ENCODE measurements at places on chromosomes 2 and 18.

DNA sequence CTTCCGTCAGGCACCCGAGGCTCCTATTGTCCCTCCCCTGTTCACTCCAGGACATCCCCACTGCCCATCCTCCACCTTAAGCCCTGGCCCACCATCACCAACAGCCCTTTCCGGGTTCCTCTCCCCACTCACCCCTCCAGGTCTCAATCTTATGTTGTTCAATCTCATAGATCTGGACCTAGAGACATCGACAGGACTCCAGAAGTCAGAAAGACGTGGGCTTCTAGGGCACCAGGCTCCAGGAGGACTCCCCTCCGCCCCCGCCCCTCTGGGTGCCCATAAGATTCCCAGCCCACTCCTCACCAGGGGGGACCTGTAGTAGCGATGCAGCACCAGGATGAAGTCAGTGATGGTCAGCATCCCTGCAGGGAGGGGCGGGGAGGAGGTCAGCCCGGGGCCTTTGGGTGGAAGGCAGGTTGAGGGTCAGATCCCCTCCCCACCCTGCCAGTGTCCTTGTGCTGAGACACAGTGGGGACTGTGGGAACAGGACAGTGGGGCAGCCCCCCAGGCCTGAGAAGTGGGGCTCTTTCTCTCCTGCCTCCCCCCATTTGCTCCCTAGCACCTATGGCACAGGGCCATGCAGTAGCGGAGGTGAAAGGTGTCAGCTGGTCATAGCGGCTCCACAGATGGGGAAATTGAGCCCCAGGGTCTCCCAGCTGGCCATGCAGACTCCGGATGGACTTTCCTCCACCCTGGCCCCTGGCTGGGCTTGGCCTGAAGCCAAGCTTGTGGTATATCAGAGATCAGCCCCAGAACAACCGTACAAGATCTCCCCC, 3.7 kb downstream of the PRKAG3 start:
- DNase-seq, result no peak

DNA sequence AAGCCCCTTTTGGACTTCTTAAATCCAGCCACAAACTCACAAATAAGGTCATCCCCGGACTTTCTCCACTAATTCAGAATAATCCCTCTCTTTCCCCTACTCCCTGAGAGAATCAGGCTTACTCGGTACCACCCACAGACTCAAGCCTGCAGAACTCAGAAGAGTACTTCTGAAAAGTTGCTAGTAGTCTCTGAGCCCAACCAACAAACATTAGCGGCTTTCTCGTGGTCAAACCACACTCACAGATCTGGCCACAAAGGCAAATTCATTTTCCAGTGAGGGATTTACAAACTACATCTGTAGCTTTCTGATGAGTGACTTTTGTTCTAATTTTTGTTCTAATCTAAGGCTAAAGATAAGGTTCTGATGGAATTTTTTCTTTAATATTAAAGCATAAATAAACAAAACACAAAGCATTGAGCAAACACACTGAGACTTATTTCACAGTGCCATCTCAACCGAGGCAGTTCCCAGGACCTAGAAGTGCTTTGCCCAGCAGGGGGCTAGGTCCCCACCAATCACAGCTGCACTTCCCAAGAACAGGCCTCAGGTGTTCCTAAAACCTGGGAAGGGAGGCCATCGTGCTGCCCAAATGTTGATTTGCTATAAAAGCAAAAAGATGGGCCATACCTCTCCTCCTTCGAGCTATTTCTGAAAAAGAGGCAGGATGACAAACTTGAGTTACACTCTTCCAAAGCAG, 110.7 kb downstream of the COLEC12 start:
- DNase-seq, result no peak

DNA sequence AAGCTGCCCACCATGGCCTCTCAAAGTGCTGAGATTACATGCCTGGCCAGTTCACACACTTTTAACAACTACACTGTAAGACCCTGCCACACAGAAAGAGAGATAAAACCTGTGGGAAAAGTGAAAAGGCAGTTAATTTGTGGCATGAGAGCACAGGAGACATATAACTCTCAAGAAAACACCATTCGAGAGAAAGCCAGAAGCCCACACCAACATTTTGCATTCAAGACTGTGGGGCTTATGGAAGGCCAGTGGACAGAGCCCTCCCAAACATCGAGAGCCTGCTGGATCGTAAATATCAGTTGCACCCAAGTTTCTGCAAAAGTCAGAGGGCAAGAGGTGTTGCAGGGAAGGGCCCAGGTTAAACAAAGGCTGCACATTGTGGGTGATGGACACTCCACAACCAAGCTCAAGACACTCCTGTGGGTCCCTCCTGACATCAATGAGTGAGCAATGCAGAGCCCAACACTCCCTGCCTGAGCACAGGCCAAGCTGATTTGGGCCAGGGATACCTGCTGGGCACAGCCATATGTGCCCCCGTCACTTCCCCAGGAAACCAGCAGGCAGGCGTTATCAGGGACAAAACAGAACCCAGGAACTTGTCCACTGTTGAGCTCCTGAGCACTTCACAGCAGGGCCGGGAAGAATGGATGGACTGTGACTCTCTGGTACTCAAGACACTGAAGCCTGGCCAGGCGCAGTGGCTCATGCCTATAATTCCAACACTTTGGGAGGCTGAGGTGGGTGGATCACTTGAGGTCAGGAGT, 114.4 kb downstream of the ZFP36L2 start:
- no peak for DNase-seq

GRCh38 chr2:200456567-200456966, 53.3 kb downstream of the KCTD18 start:
- DNase-seq, result no peak

DNA sequence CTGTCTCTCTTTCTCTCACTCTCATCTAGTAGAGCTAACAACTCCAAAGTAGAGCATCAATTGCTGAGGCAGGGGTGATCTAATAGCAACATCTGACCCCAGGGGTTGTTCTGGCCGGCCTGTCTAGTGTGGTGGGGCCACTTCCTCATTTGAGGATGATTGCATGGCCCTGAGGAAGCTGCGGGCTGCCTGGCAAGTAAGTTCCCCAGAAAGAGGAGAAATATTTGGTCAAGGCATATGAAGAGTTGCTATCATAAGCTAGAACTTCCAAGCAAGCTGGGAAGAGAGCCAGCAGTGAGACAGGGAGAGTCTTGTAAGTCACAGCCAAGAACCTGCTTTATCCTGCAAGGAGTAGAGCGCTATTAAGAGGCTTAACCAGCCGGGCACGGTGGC, 50.8 kb upstream of the TMEM87B start:
- peak; percentile 33 for DNase-seq

- no peak for DNase-seq
Measured at GRCh38 chr2:38533757-38534545, 68.8 kb downstream of the HNRNPLL start.
